HCT116 (cell line): ENCODE measurements at places on chromosomes 3 and 15.

- DNase-seq = no peak
Measured at GRCh38 chr3:110686701-110687100, 384.9 kb upstream of the NECTIN3 start.

- no peak for DNase-seq
Measured at GRCh38 chr3:122679882-122680474, 661 bp upstream of the PARP14 start.

- DNase-seq = no peak
Measured at GRCh38 chr3:58335652-58335947, 2.9 kb downstream of the PXK start.

DNA sequence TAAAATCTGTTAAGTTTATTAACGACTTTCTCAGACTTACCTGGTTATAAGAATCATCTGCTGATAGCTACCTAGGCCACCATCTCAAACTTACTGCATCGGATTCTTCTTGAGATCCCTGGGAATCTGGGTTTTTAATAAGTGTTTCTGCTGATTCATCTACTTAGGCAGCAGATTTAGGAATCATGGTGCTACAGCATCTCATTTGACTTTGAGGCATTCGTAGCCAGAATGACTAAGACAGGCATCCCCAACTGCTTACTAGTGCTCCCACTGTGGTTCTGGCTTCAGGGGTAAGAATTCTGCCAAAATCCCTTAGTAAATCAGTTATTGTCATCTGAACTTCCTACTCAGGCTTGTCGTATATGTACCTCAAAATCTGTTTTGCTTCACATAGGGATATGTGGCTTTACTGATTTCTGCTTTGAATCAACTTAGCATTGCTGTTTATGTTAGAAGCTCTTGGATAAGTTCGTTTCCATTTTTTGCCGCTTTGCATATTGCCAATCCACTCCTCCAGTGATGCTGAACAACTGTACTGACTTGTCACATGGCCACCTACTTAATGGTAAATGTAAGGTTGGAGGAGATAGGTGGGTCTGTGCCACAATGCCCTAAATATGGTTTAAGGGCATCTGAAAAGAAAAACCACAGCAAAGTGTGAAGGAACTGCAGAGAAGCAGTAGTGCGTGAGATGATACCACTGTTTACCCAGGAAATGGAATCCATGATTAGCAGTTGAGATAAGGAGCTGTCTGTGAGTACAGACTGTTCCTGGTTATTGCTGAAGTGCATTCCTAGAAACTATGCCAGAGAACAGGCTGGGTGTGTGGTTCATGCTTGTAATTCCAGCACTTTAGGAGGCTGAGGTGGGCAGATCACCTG lies 60.3 kb downstream of the MAP6D1 start:
- DNase-seq = no peak

DNA sequence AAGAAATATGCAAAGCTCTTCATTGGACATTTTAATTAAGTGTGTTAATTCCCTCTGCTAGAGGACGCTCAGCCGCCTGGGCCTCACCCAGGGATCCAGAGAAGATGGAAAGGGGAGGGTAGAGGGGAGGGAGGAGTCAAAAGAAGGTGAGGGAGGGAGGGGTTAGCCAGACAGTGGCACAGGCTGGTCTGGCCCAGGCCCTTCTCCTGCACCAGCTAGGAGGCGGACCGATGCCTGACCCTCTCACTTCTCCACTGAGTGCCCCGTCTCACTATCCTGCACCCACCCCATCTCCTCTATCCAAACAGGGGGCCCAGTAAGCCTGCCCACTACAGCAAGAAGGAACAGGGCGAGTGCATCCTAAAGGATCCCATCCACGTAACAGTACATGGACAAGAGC lies 22.9 kb downstream of the RAB6B start:
- DNase-seq = no peak

DNA sequence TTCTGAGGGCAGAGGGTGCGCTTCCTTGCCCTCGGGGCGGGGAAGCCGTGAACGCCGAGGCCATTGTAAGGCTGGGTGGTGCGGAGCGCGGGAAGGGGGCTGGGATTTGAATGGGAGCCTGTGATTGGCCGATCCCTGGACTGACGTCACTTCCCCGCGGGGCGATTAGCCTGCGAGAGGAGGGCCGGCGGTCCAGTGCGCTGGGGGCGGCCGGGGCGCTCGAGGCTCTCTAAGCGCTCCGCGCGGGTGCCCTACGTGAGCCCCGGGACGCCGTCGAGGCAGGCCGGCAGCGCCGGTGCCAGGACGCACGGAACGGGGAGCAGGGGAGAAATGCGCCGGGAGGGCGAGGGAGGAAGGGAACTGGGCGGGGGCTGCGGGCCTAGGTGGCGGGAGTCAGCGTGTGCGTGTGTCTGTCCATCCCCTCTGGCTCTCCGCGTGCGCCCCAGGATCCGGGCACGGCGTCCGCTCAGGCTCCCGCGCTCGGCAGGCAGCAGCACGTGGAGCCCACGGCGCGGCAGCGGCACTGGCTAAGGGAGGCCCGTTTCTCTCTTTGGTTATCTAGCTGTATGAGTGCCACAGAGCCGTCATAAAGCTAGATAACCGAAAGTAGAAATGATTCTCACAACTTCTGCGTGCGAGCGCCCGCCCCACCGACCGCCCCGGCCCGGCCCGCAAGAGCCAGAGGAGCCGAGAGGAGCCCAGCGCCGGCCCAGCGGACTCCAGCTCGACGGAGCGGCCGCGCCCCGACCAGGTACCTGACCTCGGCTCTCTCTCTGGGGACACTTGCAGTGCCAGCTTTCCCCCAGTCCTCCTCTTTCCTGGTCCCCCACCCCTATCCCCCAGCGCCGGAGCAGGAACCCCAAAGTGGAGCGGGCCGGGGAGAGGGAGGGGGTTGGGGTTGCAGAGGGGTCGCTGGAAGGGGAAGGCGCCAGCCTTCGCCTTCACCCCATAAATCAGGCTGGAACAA lies 33.1 kb upstream of the POLG start:
- DNase-seq = no peak

DNA sequence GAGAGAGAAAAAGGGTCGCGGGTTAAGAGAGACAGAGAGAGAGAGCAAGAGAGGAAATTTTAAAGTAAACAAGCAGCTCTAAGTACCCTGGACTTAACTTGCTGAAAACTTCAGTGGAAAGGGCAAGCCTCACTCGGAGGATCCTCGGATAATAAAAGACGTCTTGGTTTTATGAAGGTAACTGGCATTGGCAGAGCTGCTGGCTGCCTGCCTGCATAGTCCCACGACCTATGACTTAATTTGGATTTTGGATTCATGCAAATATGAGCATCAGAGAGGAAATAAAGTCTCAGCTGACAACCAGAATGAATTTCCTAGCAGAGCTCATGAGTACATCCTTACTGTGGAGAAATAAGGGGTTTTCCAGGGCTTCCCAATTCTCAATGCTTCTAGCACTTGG lies 95.1 kb upstream of the PDZRN3 start:
- DNase-seq = no peak

GRCh38 chr15:94451466-94451865 lies 220.1 kb downstream of the MCTP2 start:
- no peak for DNase-seq

GRCh38 chr15:58490086-58490887 lies 58.5 kb downstream of the LIPC start:
- DNase-seq = no peak

- no peak for DNase-seq
Measured at GRCh38 chr3:39376959-39377634, 6.1 kb upstream of the SLC25A38 start.

DNA sequence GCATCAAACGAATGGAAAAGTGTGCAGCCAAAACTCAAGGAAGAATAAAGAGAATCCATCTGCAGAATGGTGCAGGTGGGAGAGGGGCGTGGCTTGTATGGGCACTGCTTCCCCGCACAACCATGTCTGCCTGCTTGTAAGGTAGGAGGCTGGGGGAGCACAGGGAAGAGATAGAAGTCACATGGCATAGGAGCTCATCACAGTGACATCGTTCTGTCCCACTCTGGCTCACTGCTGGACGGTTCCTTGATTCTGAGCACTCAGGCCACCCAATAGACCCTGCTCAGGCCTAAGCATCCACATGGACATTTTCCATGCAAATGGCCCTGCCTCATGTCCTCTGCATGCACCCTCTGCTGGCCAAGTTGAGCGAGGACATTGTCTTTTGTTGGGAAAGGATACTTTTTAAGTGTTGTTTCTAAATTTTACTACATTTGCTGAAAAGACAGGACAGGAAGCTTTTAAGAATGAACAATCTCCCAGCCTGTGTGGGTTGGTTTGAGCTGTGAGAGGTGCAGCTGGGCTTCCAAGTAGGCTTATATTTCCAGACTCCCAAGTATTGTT lies 3.1 kb downstream of the MYLK start:
- peak; percentile 15 for DNase-seq

GRCh38 chr3:52714335-52715302 lies 8.7 kb downstream of the SPCS1 start:
- DNase-seq = no peak

- no peak for DNase-seq
Measured at GRCh38 chr3:130857336-130858026, 36.4 kb upstream of the ATP2C1 start.

DNA sequence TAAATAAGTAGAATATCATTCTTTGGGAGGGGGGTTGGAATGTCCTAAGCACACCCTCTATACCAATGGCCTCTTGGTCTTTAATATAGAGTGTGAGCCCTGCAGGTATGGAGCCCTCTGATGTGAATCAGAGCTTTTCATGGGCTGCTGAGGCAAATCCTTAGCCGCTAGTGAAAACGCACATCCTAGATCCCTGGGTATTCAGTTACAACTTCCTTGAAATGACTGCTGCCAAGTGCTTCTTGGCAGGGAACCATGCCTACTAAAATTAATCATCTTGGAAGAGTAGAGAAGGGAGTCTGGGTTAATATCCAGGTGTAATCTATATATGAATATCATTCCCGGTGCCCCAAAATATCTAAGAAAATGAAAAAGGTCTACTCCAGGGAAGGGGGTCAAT lies 109.1 kb downstream of the POLQ start:
- no peak for DNase-seq

DNA sequence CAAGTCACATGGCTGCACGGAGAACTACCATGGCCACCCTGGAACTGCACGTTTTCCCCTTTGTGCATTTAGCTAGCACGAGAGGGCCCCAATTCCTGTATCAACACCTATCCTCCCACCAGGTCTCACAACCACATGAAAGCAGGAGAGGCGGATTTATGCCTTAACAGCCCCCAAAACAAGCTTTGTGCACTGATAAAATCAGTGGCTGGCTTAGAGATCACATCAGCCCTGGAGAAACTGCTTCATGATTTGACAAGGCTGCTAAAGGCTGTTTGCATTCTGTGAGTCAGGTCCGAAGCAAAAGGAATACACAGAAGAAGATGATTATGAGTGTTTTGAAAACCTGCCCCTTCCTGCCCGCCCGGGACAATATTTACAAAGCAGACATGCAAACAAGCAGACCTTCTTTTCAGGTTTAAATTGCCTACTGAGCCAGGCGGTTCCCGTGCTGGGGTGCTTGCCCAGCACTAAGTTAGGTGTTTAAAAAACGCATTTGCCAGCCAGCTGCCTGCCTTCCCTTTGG lies 25.9 kb downstream of the CEMIP start:
- DNase-seq = no peak

GRCh38 chr15:96553931-96554330 lies 223.4 kb downstream of the NR2F2 start:
- DNase-seq = no peak

GRCh38 chr3:36011791-36012190 lies 368.5 kb upstream of the STAC start:
- DNase-seq = no peak

DNA sequence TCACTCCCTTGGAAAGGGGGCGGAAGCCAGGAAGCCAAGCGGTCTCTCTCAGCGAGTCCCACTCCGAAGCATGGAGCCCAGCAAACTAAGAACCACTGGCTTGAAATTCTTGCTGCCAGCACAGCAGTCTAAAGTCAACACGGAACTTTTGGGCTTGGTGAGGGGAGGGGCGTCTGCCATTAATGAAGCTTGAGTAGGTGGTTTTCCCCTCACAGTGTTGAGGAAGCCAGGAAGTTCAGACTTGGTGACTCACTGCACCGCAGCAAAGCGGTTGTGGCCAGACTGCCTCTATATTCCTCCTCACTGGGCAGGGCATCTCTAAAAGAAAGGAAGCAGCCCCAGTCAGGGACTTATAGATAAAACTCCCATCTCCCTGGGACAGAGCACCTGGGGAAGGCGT lies 665.4 kb upstream of the CBLB start:
- no peak for DNase-seq

DNA sequence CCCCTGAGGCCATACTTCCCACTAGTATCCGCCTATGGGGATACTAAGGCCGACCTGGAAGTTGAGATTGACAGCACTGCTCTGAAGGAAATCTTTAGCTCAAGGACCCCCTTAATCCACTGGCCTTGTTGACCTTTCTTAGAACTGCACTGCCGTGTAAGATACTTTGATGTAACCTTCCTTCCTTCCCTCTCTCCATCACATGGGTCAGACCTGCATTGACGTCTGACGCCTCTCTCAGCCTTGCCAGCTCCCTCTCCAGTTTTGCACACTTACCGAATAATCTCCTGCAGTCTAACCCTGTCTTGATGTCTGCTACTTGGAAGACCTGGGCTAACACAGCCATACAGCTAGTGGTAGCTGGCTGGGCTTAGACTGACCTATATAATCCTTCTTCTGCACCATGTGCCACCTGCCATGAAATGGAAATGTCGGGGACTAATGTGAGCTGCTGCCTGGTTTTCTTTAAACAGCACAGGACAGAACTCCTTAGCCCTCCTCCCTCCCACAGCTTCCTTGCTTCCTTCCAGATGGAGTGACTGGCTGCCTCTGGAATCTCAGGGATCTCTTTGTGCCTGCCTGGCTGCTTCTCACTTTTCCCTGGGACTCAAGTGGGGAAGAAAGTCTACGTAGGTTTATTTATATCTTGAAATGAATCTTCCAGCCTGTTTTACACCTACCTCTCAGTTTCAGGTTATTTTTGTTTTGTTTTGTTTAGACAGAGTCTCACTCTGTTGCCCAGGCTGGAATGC lies 39.2 kb upstream of the HERC1 start:
- no peak for DNase-seq

DNA sequence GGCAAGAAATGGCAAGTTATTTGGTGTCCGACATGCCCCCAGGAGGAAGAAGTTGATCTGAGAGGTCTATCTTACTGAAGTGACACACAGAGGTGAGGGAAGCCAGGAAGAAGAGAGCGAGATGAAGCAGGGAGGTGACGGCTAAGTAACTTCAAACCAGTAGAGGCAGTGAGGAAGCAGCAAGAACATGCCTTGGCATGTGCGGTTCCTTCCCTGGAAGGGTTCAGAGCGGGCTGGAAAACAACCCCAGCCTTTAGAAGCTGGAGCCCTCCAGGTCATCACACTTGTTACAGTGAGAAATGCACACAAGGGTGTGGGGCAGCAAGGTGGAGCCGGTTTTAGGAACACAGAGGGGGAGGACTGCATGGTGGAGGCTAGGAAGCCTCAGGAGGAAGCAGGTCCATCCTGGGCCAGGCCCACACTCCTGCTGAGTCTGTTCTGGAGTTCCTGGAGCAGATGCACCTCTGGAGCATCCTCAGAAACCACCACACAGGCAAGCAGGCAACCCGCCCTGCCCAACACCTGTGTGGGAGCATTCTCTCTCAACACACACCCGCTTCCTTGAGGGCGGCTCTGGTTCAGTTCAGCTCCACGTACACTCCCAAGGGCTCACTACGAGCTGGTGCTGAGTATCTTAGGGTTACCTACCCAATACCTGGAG lies 47.1 kb downstream of the POC1A start:
- no peak for DNase-seq
